ENCODE measurements at places on chromosomes 11 and 22. TPM values are rescaled to one million over a fixed set of nuclear protein-coding genes. Genes with fewer than 3 reads are reported as not detected.

TNNT3 gene
- not detected for total RNA-seq

MFRP gene
- total RNA-seq, result not detected

MEI1 gene
- 2.2 TPM for total RNA-seq

MS4A4A gene
- not detected for total RNA-seq

FHIP1B gene
- 13.5 TPM for total RNA-seq

IPO7 gene
- total RNA-seq, result 184 TPM

PARVG gene
- total RNA-seq, result not detected

SHANK3 gene
- total RNA-seq, result 0.86 TPM

UBE2L6 gene
- total RNA-seq, result 60.9 TPM

GLYAT gene
- not detected for total RNA-seq

GTSE1 gene
- total RNA-seq, result 10.4 TPM

MUC15 gene
- total RNA-seq, result not detected
